Myocyte (in vitro differentiated cells): ENCODE measurements at places on chromosomes 13 and 19. TPM values are rescaled to one million over a fixed set of nuclear protein-coding genes. Genes with fewer than 3 reads are reported as not detected.

Gene ZNF221
- 3.8 and 5.5 TPM in 2 replicates for total RNA-seq

Gene ANKRD24
- 0.53 and 1.4 TPM in 2 replicates for total RNA-seq

Gene PLA2G4C
- total RNA-seq, result 109 and 161 TPM in 2 replicates

Gene CEACAM21
- total RNA-seq, result not detected in 2 replicates

Gene PIP5K1C
- total RNA-seq, result 17.9 and 22.8 TPM in 2 replicates

Gene PEAK3
- 0.16 and 0.36 TPM in 2 replicates for total RNA-seq

Gene TIMM50
- 65.1 and 71.1 TPM in 2 replicates for total RNA-seq

Gene ZNF581
- 11.4 and 13.2 TPM in 2 replicates for total RNA-seq

Gene STAP2
- total RNA-seq, result 3.1 and 4.5 TPM in 2 replicates

Gene MCF2L
- 31.2 and 34.4 TPM in 2 replicates for total RNA-seq

Gene ZNF653
- total RNA-seq, result 5.0 and 5.9 TPM in 2 replicates

Gene TMEM59L
- total RNA-seq, result 0.64 TPM in 1 of 2 replicates, not detected in the other

Gene PTPRH
- total RNA-seq, result 0.05 and 0.31 TPM in 2 replicates

Gene ATP8A2
- 0.62 and 0.86 TPM in 2 replicates for total RNA-seq

Gene PLIN4
- 0.32 and 0.42 TPM in 2 replicates for total RNA-seq

Gene SIGLEC12
- total RNA-seq, result not detected in 2 replicates

Gene OR4F17
- total RNA-seq, result not detected in 2 replicates

Gene RFPL4AL1
- total RNA-seq, result not detected in 2 replicates

Gene SKA3
- total RNA-seq, result 2.5 and 3.1 TPM in 2 replicates

Gene CDKN2D
- total RNA-seq, result 10.2 and 16.5 TPM in 2 replicates

Gene POLD1
- total RNA-seq, result 22.0 and 26.3 TPM in 2 replicates

Gene NTF4
- not detected in 2 replicates for total RNA-seq

Gene KCNC3
- total RNA-seq, result not detected in 2 replicates

Gene ERICH4
- not detected in 2 replicates for total RNA-seq

Gene DNAJB1
- total RNA-seq, result 53.2 and 61.1 TPM in 2 replicates

Gene CRB3
- not detected in 2 replicates for total RNA-seq

Gene LMTK3
- 0.05 and 0.26 TPM in 2 replicates for total RNA-seq

Gene ZNF675
- total RNA-seq, result 13.2 and 16.6 TPM in 2 replicates

Gene CEACAM16
- total RNA-seq, result 5.0 and 6.1 TPM in 2 replicates

Gene ZNF844
- total RNA-seq, result 3.1 and 4.0 TPM in 2 replicates

Gene SERPINE3
- not detected in 2 replicates for total RNA-seq

Gene OVOL3
- not detected in 2 replicates for total RNA-seq

Gene ZDHHC20
- 39.8 and 44.9 TPM in 2 replicates for total RNA-seq

Gene RDH8
- not detected in 2 replicates for total RNA-seq

Gene KIR3DL2
- total RNA-seq, result not detected in 2 replicates

Gene ZIM2
- total RNA-seq, result not detected in 2 replicates
